ENCODE measurements at places on chromosomes 4 and X.

- no peak for DNase-seq
Measured at GRCh38 chr4:128951316-128951715, 141.8 kb downstream of the JADE1 start.

DNA sequence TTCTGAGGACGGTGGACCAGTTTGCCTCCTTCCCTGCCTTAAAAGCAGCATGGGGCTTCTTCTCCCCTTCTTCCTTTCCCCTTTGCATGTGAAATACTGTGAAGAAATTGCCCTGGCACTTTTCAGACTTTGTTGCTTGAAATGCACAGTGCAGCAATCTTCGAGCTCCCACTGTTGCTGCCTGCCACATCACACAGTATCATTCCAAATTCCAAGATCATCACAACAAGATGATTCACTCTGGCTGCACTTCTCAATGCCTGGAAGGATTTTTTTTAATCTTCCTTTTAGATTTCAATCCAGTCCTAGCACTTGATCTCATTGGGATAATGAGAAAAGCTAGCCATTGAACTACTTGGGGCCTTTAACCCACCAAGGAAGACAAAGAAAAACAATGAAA is 255.3 kb downstream of the RAPGEF2 start:
- no peak for DNase-seq

DNA sequence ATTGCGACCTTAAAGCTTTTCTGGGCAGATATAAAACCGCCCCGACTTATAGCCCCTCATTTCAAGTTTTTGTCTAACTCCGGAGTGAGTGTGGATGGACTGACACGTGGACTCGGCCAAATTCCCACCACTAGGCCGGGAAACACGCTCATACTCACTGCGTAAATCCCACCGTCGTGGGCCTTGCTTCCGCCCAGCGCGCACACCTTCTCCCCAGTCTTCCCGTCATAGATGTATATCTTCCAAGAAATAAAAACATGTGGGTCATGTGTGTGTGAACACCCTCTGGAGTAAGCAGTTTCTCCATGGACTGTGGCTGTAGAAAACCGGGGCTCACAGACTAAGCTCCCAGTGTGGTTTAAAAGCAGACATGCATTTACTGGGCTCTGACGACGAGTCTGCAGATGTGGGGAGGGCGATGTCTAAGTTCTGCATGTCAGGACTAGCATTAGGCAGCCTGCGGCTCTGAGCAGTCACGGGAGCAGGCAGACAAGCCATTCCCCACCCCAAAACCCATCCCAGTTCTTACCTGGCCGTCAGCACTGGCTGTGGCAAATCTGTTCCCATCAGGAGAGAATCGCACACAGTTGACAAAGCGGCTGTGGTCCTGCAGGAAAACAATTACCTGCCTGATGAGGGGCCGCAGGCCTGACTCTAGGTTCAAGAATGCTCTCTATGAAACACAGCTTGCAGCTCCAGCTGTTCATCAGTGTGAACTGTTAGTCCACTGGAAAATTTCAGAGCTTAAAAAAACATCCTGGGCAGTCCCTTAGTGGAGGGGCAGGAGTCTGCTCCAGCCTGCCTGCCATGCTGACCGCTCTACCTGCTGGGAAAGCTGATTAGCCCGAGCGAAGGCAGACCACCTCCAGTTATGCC is 28.2 kb downstream of the WDR1 start:
- DNase-seq: no peak

DNA sequence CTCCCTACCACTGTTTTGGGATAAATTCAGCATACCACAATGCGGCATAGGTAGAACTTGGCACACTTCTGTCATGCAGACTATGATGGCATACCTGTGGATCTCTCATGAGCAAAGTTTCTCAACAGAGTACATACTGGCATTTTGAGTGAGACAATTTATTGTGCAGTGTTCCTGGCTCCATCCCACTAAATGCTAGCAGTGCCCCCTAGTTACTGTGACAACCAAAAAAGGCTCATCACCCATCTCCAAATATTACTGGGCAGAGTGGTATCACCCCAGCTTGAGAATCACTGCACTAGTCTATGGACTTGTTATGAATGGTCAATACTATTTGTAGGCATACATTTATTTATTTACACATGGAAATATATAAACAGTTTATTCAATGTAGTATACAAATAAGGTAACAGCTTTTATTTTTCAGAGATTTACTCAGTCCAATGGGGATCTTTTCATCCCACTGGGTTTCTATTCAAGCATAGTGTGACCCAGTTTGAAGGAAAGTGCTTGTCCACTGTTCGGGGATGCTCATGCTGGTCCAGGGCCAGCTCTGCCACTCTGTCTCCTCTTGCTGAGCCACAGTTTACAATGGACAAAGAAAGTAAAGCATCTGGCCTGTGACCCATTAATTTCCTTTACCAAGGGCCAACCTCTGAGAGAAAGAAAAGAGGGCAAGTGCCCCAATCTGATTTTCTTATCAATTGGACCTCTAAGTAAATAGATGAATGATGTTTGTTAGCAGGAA is 81.0 kb upstream of the IL2 start:
- no peak for DNase-seq

- no peak for DNase-seq
Measured at GRCh38 chr4:125773931-125774330, 459.2 kb downstream of the FAT4 start.

DNA sequence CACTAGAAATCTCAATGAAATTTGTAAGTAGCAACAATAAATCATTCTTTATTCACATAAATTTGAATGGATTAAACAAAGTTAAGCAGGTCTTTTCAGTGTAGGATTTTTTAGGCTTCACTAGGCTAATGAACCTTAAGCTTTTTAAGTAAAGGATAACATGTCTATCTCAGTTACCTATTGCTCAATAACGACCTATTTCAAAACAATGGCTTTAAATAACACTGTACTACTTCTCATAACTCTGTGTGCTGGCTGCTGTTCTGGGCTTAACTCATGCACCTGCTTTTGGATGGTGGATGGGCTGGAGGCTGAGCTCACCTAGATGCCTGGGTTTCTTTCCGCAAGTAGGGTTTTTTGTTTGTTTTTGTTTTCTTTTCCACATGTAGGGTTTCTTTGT is 495.0 kb upstream of the SLIT2 start:
- DNase-seq: no peak

- DNase-seq: no peak
Measured at GRCh38 chr4:31366041-31366440, 645.9 kb downstream of the PCDH7 start.

DNA sequence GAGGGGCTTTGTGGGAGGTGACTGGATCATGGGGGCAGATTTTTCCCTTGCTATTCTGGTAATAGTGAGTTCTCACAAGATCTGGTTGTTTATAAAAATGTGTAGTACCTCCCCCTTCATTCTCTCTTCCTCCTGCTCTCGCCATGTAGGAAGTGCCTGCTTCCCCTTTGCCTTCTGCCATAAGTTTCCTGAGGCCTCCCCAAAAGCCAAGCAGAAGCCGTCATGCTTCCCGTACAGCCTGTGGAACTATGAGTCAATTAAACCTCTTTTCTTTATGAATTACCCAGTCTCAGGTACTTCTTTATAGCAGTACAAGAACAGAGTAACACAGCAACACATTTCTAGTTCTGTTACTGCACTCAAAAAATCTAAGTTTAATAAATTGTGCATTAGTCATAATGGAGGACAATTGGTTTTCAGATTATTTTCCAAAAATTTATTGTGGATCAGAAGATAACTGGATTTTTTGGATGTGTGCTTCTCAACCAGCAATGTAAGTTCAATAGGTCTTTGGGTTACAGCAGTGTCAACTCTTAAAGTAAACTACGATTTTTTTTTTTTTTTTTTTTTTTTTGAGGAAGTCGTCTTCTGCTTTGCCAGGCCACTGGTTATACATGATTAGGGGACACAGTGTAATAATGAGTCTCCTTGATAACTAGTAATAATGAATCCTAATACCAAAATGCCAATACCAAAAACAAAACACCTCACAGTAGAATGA is 69.9 kb downstream of the CHIC2 start:
- no peak for DNase-seq
